Inflammatory macrophage treated with lipopolysaccharide for 1 hour (primary cell): ENCODE measurements at places on chromosomes 2 and 18.

DNA sequence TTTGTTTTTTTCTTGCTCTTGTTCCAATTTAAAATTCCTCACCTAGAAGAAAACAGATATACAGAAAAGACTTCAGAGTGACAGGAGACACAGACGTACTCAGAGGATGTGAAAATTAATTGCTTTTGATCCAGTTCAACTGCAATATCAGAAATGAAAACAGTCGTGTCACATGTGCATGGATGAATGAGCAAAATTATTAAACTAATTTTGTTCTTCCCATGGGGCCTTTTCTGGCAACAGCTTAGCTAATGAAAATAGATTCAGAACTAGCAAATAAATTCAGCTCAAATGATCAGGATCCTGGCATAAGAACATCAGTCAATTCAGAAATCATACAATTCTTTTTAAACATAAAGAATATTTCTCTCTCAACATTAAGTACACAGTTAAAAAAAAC is 100.5 kb downstream of the CABYR start:
- DNase-seq = no peak

- DNase-seq = peak; percentile 99
These were observed 297.4 kb downstream of the TGIF1 start for GRCh38 chr18:3747176-3747973.

GRCh38 chr18:27491772-27492171 is 306.7 kb upstream of the CHST9 start:
- DNase-seq = no peak

DNA sequence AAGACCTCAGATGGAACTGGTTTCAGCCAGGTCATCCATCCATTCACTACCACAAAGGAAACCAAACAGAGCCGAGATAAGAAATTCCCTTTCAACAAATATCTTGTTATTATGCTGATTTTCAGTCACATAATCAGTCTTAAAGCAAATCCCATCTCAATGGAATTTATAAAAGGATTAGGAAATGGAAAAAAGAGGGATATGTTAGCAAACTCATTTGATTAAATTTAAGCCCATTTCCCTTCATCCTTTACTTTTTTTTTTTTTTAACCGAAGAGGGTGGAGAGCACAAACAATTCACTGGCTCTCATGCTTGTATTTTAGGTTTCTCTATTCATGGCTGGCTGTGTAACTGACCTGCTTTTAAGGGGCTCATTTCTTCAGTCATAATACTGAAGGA is 109.0 kb upstream of the GATA6 start:
- no peak for DNase-seq

- DNase-seq = no peak
These were observed 545.7 kb downstream of the ZEB2 start for GRCh38 chr2:143974262-143974661.

GRCh38 chr2:201008296-201008829 is 44.9 kb upstream of the ORC2 start:
- DNase-seq = no peak

- DNase-seq = no peak
These were observed 80.3 kb downstream of the SLC4A3 start for GRCh38 chr2:219707496-219708285.

- no peak for DNase-seq
These were observed 14.0 kb downstream of the ITGA4 start for GRCh38 chr2:181471226-181471625.

DNA sequence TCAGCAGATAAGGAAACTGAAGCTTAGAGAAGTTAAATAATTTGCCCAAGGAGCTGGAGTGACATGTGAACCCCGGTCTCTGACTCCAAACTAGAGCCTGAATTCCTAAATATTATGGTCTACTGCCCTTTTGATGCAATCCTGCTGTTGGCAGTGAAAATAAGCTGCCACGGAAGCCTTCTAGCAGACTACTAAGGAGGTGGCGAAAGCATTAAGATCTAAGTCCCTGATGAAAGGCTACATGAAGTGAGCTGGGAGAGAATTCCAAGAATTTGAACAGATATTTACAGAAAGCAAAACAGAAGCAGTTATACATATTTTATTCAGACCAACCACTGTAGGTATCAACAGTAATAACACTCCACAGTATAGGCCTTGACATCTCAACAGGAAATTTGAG is 28.1 kb downstream of the TRMT61B start:
- no peak for DNase-seq

DNA sequence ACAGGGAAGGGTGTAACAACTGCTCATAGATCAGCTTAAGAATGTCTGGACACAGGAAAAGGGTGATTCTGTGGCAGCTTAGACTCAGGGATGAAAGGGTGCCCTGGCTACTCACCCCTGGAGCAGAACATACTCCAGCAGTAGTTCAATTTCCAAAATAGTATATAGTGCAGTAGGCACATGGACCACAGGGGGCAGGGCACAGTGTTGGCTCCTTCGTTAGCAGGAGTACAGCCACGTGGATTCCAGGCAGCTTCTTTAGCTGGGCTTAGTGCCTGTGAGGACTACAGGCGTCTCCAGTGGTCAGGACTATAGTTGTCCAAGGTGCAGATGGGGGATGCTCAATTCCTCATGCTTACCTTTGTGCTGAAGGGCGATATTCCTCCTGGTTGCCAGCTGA is 277.5 kb upstream of the DDX18 start:
- DNase-seq = no peak

DNA sequence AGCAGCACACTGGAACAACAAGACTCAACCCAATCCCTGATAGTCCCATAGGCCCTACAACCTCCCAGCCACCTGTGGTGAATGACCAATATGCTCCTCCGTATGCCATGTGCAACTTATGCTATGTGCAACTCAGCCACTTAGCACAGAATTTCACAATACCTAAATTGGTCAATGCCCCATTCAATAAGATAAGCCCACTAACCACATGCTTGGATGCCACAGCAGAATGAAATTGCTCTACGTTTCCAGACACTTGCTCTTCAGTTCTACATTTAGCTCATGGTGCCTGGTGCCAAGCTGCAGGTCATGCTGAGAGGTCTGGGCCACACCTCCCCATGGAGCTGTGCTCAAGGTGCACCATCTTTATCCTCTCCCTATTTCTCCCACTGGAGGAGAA is 159.8 kb downstream of the EN1 start:
- DNase-seq = no peak

GRCh38 chr18:6885006-6885481 is 155.5 kb downstream of the ARHGAP28 start:
- DNase-seq = no peak

DNA sequence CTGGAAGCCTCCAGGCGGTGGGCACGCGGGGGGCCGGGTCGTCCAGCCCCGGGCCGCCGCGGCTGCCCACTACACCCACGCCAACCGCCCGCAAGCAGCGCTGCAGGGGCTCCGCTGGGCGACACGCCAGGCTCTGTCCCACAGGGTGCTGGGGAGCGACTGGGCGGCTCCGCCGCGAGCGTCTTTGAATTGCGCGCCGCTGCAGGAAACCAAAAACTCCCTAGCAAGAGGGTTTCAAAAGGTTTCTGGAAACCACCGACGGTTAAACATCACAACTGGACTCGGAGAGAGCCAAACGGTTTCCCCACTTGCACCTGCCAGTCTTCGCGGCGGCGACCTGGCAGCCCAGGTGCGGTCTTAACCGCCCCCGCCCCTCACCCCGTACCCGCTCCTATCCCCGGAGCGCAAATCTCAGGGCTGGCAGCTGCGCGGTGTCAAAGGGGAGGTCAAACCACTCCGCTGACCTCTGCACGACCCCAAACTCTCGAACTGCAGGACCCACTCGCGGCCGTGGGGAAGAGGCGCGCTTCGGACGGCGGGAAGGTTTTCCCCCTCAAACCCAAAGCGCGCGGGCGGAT is 1.0 kb downstream of the CXCR4 start:
- peak; percentile 65 for DNase-seq

DNA sequence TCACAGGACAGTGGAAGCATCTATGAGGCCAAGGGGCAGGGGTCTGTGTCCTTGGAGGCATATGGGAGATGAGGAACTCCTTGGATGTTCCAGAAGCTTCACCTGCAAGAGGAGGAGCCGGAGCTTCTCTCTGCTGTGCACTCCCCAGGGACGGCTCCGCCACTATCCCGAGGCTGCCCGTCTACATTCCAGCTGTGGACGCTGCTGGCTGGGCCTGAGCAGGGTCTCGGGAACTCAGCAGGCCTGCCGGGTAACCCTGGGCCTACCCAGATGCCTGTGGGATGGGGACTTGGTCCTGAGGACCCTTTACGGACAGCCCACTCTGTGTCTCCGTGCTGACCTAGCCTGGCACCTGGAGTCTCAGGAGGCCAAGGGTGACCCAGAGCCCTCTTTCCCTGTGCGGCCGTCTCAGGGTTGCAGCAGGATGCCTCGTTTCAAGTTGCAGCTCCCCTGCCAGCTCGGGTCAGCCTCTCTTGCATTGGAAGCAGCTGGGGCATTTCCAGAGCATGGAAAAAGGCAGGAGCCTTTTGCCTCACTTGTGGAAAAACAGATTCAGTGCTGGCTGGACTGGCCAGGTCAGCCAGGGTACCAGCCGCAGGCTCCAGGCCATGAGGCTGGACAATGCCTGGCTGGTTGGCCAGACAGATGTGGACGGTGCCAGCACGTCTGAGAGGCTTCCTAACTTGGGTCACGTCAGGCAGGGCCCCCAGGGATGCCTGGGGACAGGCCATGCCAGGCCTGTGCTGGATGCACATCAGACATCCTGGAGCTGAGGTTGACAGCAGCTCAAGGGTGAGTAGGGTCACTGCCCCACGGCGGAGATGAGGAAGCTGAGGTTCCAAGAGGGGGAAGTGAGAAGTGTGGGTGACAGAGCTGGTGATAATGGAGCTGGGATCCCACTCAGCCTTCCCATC is 41.5 kb downstream of the SCTR start:
- peak; percentile 63 for DNase-seq

DNA sequence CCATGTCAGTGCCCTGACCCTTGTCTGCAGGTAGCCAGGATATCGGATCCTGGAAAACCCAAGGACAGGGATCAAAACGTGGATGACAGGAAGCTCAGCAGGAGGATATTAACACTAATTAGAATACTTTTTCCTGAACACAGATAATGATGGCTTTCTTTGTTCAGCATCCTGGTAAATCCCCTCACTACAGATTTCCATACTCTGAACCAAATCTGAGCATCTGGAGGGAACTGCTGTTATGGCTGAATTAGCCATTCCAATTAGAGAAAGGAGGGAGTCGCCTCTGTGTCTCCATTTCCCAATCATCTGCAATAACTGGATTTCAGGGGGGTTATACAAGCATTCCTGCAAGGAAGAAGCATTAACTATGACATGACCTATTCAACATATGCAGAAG is 24.4 kb downstream of the CXCR4 start:
- DNase-seq = no peak

DNA sequence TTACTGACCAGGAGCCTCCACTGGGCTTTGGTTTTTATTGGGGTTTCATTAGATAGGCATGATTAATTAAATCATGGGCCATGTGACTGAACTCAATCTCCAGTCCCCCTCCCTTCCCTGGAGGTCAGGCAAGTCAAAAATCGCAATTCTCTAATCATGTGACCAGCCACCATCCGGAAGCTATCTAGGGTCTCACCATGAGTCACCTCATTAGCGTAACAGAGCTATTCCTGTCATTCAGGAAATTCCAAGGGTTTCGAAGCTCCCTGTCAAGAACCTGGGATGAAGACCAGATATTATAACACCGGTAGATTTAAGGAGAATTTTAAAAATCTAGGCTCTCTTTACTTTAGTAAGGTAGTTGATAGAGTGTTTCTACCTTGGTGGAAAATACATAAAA is 180.3 kb upstream of the TCF4 start:
- no peak for DNase-seq

- DNase-seq = no peak
These were observed 214.4 kb downstream of the MYT1L start for GRCh38 chr2:2116657-2117056.

DNA sequence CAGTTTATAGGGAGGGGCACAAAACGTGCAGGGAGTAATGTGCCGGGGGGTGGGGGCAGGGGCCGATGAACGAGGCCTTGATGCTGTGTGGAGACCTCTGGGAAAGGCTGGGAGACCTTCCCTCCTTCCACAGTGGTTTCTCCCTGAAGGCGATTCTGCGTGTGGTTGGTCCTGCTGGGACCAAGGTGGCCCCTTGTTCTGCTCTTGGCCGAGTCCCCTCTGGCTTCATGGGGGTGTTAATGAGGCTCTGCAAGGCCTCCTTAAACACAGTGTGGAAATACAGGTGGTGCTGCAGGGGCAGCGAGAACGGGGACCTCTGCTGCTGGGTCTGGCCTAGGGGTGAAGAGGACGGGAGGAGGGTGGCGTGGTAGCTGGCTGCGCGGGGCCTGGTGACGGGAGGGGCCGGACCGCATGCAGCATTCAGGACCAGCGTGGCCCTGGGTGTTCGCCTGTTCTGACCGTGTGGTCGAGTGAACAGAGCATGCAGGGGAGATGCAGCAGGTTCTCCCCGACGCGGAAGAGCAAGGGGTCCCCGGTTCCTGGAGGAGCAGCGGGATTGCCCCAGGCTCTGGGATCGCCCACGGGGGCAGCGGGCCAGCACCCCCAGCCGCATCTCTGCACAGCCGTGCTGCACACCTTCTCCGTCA is 42.1 kb upstream of the KCNG2 start:
- no peak for DNase-seq

DNA sequence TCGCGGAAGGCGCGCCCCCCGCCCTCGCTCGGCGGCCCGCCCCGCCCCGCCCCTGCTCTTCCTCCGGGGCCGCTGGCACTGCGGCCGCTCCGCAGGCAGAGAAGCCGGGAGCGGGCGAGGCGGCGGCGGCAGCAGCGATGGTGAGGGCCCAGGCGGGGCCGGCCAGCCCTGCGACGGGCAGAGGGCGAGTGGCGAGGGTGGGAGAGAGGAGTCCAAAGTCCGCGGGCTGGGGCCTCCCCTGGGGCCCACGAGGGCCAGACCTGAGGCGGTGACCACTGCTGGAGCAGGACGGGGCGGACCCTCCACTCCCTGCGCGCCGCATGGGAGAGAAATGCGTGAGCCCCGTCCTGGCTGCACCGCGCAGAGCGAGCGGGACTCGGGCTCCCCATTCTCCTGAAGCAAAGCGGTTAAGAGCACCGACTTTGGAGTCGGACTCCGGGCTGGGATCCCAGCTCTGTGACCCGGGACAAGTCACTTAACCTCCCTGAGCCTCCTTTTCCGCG is at the start of gene VAMP5:
Gene VAMP5, plus strand, starts transcription at position 78 of the 503 bp plus-strand sequence. Its CDS starts 60 bp downstream, at position 138.
- no peak for DNase-seq

- no peak for DNase-seq
These were observed 178.4 kb upstream of the ALPP start for GRCh38 chr2:232200195-232200594.

DNA sequence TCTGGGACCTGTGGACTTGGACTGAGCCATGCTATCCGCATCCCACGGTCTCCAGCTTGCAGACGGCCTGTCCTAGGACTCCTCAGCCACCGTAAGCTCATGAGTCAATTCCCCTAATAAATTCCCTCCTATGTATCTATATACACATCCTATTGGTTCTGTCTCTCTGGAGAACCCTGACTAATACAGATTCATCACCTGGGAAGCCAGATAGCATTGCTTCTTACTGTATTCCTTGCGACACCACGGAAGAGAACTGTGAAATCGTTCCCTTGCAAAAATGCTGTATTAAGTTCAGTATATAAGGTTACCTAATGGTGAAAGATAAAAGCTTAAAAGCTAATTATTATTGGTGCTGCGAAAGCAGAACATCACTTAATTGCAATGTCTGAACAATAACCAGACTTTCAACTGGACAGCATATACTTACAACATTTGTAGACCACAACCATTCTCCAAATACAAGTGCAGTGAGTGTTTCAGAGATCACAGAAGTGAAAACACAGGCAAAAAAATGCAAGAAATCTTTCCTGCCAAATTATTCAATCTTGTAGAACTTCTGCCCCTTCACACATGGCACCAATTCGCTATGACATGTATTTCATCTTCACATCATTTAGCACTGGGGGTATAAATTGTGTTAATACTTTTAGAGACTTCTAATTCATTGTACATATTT is 352.9 kb downstream of the TXNL1 start:
- no peak for DNase-seq
